ENCODE measurements at places on chromosomes 4 and X. TPM values are rescaled to one million over a fixed set of nuclear protein-coding genes. Genes with fewer than 3 reads are reported as not detected.

TRPC5OS gene
- not detected for total RNA-seq

HAND2 gene
- total RNA-seq = 3.4 TPM

IDUA gene
- total RNA-seq = 1.8 TPM

ARHGEF38 gene
- not detected for total RNA-seq

GRCh38 chr4:53371843-53372521 is 5.5 kb upstream of the FIP1L1 start:
- no peak overlapping the region for H3K4me3 ChIP-seq
- no peaks in the 10 kb centered on the region for H3K27me3 ChIP-seq
- no peak overlapping the region for H3K27ac ChIP-seq
- H3K36me3 ChIP-seq = no peaks in the 10 kb centered on the region

DNA sequence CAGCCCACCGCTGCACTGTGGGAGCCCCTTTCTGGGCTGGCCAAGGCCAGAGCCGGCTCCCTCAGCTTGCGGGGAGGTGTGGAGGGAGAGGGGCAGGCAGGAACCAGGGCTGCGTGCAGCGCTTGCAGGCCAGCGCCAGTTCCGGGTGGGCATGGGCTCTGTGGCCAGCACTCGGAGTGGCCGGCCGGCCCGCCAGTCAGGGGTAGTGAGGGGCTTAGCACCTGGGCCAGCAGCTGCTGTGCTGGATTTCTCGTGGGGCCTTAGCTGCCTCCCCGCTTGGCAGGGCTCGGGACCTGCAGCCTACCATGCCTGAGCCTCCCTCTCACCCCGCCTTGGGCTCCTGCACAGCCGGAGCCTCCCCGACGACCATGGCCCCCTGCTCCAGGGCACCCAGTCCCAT is 45.2 kb downstream of the RXFP1 start:
- no peak overlapping the region for H3K4me3 ChIP-seq
- no peak overlapping the region for H3K27ac ChIP-seq
- no peaks in the 10 kb centered on the region for H3K27me3 ChIP-seq
- no peaks in the 10 kb centered on the region for H3K36me3 ChIP-seq

DNA sequence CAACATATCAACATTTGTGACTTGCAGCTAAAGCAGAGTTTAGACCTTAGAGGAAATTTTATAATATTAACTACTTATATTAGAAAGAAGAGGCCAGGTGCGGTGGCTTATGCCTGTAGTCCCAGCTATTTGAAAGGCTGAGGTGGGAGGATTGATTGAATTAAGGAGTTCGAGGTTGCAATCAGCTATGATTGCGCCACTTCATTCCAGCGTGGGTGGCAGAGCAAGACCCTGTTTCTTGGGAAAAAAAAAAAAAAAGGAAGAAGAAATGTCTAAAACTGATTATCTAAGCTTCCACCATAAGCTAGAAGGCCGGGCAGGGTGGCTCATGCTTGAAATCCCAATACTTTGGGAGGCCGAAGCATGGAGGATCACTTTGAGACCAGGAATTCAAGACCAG is 42.0 kb upstream of the USP9X start:
- H3K27me3 ChIP-seq = no peaks in the 10 kb centered on the region
- no peak for DNase-seq
- H3K4me1 ChIP-seq = no peaks in the 10 kb centered on the region
- H3K4me3 ChIP-seq = no peak overlapping the region
- H3K36me3 ChIP-seq = no peaks in the 10 kb centered on the region

DNA sequence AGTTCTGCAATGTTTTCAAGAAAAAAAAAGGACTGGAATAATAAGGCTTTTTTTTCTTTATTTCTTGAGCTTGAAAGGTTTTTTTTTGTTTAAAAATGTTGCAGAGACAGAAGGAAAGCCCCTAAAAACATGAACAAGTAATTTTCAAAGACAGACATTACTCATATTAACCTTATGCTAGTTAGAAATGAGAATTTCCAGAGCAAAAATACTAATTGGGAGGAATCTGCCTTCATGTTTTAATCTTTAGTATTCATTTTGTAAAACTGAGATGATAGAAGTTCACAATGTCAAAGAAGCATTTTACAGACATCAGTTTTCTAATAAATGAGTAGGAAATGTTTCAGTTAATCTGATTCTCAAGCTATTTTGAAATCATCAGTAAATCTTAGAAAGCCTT is 1805.3 kb downstream of the PCDH7 start:
- H3K27me3 ChIP-seq = no peaks in the 10 kb centered on the region
- no peak overlapping the region for H3K4me3 ChIP-seq
- H3K4me1 ChIP-seq = no peaks in the 10 kb centered on the region
- no peak overlapping the region for H3K27ac ChIP-seq
- DNase-seq = no peak

- H3K4me1 ChIP-seq = no peaks in the 10 kb centered on the region
- no peak overlapping the region for H3K27ac ChIP-seq
- no peak overlapping the region for H3K4me3 ChIP-seq
- H3K36me3 ChIP-seq = no peaks in the 10 kb centered on the region
- H3K27me3 ChIP-seq = no peaks in the 10 kb centered on the region
Measured at GRCh38 chr4:182536221-182536811, 293.1 kb downstream of the TENM3 start.

DNA sequence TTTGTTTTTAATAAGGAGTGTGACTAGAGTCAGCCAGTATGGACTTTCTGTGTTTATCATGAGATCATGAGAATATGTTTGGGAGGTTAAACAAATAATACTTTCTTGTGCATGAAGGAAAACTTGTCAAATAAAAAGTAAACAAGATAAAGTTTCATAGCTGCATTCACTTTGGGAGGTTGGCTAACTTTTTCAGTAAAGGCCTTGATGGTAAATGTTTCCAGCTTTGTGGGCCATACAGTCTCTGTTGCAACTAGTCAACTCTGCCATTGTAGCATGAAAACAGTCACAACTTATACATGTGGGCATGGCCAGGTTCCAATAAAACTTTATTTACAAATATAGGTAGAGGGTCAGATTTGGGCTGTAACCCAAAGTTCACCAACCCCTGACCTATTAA is 150.4 kb downstream of the MID1 start:
- no peaks in the 10 kb centered on the region for H3K27me3 ChIP-seq
- peaks cover 17% of the 10 kb centered on the region for H3K4me1 ChIP-seq
- H3K27ac ChIP-seq = no peak overlapping the region
- peaks cover 83% of the 10 kb centered on the region for H3K36me3 ChIP-seq
- H3K4me3 ChIP-seq = no peak overlapping the region

- DNase-seq = peak; percentile 52
- H3K27ac ChIP-seq = no peak overlapping the region
- H3K27me3 ChIP-seq = 0 out of 2 replicates have a peak, but pooled peaks cover 4% of the 10 kb centered on the region
- H3K4me3 ChIP-seq = no peak overlapping the region
Measured at GRCh38 chr4:42995343-42995944, 102.9 kb downstream of the GRXCR1 start.

- H3K4me1 ChIP-seq = peaks cover 42% of the 10 kb centered on the region
- peaks cover 9% of the 10 kb centered on the region for H3K36me3 ChIP-seq
- peak overlapping the region; percentile 48 for H3K4me3 ChIP-seq
Measured at GRCh38 chr4:7812231-7812857, 127.3 kb downstream of the AFAP1 start.

- H3K27me3 ChIP-seq = no peaks in the 10 kb centered on the region
- no peak overlapping the region for H3K4me3 ChIP-seq
- no peak overlapping the region for H3K27ac ChIP-seq
- H3K4me1 ChIP-seq = peaks cover 3% of the 10 kb centered on the region
- no peak for DNase-seq
- H3K36me3 ChIP-seq = peaks cover 64% of the 10 kb centered on the region
Measured at GRCh38 chr4:7063362-7063761, 4.5 kb downstream of the GRPEL1 start.

- no peak overlapping the region for H3K4me3 ChIP-seq
- no peak overlapping the region for H3K27ac ChIP-seq
- H3K36me3 ChIP-seq = no peaks in the 10 kb centered on the region
- H3K27me3 ChIP-seq = no peaks in the 10 kb centered on the region
- no peaks in the 10 kb centered on the region for H3K4me1 ChIP-seq
- DNase-seq = no peak
Measured at GRCh38 chrX:154091678-154092077, 5.8 kb downstream of the MECP2 start.

DNA sequence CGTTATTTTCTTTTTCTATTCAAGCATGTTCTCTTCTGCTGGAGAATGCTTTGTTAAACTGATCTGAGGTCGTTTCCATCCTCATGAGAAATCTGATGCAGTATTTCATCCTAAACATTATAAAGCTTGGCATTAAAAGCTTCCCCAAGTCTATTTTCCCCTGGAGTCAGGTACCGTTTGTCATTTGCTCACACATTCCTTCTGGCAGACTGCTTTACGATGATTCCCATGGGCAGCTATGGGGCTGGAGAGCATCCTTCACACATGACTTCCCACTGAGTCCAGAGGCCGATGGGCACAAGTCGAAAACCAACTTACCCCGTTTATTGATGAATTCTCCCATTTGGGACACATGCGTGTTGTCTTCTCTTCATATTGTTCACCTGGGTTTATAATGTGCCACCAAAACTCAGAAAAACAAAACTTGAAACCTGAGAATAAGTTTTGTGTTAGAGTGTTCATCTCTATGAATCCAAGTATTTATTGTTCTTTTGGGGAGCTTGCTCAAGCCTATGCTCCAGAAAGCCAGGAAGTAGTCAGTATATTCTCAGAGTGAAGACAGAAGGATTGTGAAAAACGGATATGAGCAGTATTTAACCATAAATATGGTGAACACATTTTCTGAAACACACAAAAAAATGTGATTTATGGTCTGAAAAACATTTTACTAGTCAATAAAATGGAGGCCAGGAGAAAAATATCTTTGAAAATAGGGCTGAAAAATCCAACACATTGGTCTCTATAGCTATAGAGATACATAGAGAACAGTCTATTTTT is 298.8 kb upstream of the NOCT start:
- no peaks in the 10 kb centered on the region for H3K27me3 ChIP-seq
- no peak for DNase-seq
- no peak overlapping the region for H3K4me3 ChIP-seq
- H3K4me1 ChIP-seq = no peaks in the 10 kb centered on the region
- H3K36me3 ChIP-seq = no peaks in the 10 kb centered on the region
- no peak overlapping the region for H3K27ac ChIP-seq

- H3K4me1 ChIP-seq = no peaks in the 10 kb centered on the region
- no peak overlapping the region for H3K4me3 ChIP-seq
- no peak overlapping the region for H3K27ac ChIP-seq
- no peak for DNase-seq
Measured at GRCh38 chrX:129403974-129404669, 119.2 kb downstream of the SMARCA1 start.

DNA sequence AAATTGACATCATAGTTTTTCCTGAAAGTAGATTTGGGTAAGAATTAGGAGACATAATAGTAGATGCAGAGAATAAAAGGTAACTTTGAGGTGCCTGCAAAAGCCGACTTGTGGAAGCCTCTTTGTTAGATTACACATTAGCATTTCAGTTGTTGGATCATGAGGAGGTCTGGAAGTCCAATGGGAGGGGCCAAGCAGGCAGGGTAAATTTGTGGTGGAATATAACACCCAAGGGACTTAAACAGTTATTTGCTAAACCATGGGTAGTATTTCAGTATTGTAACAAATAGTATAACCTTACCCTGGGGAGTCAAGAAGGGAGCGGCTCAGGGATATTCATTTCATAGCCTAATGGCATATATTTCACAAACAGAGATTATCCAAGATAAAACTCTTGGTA is 810.7 kb upstream of the AMOT start:
- no peaks in the 10 kb centered on the region for H3K36me3 ChIP-seq
- no peaks in the 10 kb centered on the region for H3K27me3 ChIP-seq
- no peak for DNase-seq
- no peak overlapping the region for H3K4me3 ChIP-seq
- H3K4me1 ChIP-seq = no peaks in the 10 kb centered on the region
- no peak overlapping the region for H3K27ac ChIP-seq

GRCh38 chr4:112559053-112559452 is 43.1 kb upstream of the NEUROG2 start:
- DNase-seq = no peak
- no peak overlapping the region for H3K27ac ChIP-seq
- H3K4me3 ChIP-seq = no peak overlapping the region
- H3K36me3 ChIP-seq = 0 out of 2 replicates have a peak, but pooled peaks cover 7% of the 10 kb centered on the region
- no peaks in the 10 kb centered on the region for H3K4me1 ChIP-seq
- H3K27me3 ChIP-seq = no peaks in the 10 kb centered on the region

GRCh38 chrX:71638409-71638808 is 20.1 kb upstream of the CXCR3 start:
- no peaks in the 10 kb centered on the region for H3K36me3 ChIP-seq
- DNase-seq = no peak
- H3K4me3 ChIP-seq = no peak overlapping the region
- no peaks in the 10 kb centered on the region for H3K27me3 ChIP-seq
- H3K4me1 ChIP-seq = no peaks in the 10 kb centered on the region

DNA sequence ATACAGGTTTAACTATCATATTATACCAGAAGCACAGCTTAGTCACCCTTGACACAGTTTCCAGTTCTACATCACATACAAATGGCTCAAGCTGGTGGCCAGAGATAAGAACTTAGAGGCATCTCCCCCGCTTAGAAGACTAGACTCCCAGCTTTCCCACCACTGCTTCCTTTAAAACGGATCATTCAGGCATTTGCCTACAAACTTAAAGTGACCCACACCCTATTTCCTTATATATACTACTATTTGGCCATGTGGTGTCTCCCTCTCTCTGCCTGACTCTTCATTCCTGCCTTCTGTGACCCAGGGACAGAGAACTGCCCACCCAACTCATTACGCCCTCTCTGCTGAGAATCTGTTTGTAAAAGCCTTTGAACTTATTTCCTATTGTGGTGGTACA is 781.2 kb upstream of the DIAPH2 start:
- no peaks in the 10 kb centered on the region for H3K4me1 ChIP-seq
- no peak overlapping the region for H3K27ac ChIP-seq
- no peak for DNase-seq
- no peak overlapping the region for H3K4me3 ChIP-seq
- H3K36me3 ChIP-seq = no peaks in the 10 kb centered on the region

DNA sequence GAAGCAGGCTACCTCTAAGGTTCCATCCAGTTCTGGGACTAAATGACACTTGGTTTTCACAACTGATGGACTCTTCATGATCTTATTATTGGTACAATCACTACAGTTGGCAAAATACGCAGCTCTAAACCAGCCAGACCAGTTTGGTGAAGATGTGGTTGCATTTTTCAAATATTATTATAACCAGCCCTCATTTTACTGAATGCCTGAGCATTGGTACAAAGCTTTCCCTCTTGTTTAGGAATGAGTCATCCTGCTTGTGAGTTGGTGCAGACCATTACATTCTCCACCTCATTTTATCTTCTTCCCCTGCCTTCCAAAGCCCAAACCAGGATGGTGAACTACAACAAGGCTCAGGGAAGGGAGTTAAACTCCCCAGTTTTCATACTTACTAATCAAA is 223.1 kb downstream of the KDR start:
- no peak for DNase-seq
- H3K4me1 ChIP-seq = no peaks in the 10 kb centered on the region
- H3K27ac ChIP-seq = no peak overlapping the region
- no peak overlapping the region for H3K4me3 ChIP-seq
- H3K36me3 ChIP-seq = no peaks in the 10 kb centered on the region

Data from SJCRH30 (cell line).